Fibroblast of lung (primary cell): ENCODE measurements at places on chromosomes 12 and 14. TPM values are rescaled to one million over a fixed set of nuclear protein-coding genes. Genes with fewer than 3 reads are reported as not detected.

Gene SERPINA10
- total RNA-seq = not detected in 2 replicates

Gene HOXC12
- not detected in 2 replicates for total RNA-seq

DNA sequence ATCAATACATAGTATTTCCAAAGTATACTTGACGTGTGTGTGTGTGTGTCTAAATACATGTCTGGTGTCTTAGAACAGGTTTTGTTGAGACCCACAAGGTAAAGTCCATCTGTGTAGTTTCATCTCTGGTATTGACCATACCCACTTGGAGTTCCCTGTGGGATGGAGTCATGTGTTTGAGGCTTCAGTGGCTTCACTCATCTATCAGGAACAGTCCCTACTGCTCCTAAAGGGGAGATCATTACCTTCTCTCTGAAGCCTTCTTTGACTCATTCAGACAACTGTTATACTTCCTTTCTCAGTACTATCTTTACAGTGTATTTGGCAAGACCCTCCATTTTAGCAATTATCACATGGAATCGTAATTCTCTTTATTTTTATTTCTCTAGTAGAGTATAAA is 14.2 kb downstream of the RAB21 start:
- no peak for DNase-seq

- no peak for DNase-seq
These were observed 178.8 kb downstream of the STXBP6 start for GRCh38 chr14:24870949-24871701.

GRCh38 chr12:14843425-14843887 is at the start of gene ART4:
Gene ART4 (minus strand): TSS chr12:14843526. CDS start chr12:14843113, 413 bp downstream.
- no peak for DNase-seq

- DNase-seq = no peak
These were observed 39.1 kb downstream of the KLC1 start for GRCh38 chr14:103668117-103668516.

DNA sequence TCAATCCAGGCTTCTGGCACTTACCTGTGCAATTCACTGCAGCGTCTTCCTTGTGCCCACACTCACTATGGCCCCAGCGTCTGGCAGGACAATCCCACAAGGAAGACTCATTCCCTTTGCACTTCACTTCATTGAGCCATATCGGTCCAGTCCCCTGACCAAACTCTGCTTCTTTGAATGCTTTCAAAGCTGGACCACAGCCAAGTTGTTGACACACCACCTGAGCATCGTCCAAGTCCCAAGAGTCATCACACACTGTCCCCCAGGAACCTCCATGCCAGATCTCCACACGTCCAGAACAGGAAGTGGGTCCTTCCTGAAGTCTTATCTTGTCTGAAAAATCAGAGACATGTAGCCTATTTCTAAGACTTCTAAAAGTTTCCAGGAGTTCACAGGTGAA is 20.2 kb downstream of the CD163 start:
- DNase-seq = no peak
